ENCODE measurements at places on chromosomes 3 and 15. TPM values are rescaled to one million over a fixed set of nuclear protein-coding genes. Genes with fewer than 3 reads are reported as not detected.
A peak's percentile ranks its signal among the peaks of the same experiment; 100 is the strongest.

GRCh38 chr15:38130205-38130567, 122.5 kb upstream of the SPRED1 start:
- DNase-seq, result peak; percentile 8

DNA sequence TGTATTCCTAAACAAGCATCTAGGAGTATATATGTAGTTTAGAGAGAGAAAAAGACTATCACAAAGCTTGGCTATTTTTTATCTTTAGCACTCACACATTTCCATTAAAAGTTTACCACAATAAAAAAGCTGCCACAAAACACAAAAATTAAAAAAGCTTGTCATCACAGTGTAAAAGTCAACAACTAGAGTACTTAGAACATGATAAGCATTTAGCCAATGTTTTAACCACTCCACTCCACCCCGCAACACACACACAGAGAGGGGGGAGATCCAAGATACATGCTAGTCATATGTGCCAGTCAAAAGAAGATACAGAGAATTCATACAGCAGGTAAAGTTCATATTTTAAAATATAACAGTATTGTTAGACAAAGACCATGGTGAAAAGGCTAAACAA, 79.7 kb downstream of the STAG1 start:
- no peak for DNase-seq

DNA sequence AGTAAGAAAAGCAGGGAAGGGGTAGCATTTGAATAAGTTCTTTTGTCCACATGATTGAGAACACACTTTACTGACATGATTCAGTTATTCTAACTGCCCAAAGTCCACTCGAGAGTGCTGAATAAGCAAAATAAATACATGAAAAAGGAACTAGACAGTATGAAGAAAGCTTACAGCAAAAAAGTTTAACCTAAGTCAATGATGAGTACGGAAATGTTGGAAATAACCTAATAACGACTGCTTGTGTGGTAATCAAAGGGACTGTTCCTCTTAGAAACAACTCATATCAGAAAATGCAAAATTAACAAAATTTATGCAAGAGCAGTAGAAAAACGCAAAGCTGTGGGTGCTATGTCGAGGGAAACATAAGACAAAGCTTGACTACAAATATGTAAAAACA, 36.6 kb downstream of the DMXL2 start:
- DNase-seq, result no peak

- DNase-seq, result peak; percentile 31
Measured at GRCh38 chr3:112043621-112044201, 9.2 kb downstream of the TMPRSS7 start.

Gene CA12
- 5.8 TPM for total RNA-seq

Gene MAP1A
- 14.3 TPM for total RNA-seq

- DNase-seq, result no peak
Measured at GRCh38 chr3:186185194-186185787, 76.4 kb upstream of the ETV5 start.

DNA sequence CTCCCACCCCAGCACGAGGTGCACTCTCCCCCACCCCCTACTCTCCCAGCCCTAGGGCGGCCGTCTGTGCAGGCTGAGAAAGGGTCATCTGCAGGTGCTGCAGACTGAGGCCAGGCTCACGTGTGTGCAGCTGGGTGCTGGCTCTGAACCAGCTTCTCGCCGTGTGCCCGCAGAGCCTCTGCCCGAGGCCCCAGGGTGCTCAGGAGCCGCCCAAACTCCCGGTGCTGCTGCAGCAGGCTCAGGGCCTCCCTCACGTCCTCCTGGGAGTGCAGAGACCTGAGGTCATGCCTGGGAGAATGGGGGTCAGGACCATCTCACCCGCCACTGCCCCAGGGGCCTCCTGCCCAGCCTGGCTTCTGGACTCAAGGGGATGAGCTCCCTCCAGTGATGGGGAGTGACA, 17.2 kb downstream of the SPTBN5 start:
- DNase-seq, result no peak
